ENCODE measurements at places on chromosomes 11 and 22.

DNA sequence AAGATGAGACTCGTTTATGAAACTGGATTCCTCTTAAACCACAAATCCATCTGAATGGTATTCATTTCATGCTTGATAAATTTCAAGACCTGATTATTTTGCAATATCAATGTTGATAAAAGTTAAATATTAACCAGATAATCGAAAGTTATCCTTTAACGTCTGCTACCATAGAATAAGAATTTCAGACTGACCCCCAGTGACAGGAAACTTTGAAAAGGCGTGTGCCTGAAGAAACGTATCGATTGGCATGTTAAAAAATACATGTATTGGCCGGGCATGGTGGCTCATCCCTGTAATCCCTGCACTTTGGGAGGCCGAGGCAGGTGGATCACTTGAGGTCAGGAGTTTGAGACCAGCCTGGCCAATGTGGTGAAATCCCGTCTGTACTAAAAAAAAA lies 13.9 kb downstream of the SCGB1A1 start:
- peak; percentile 71 for DNase-seq

- peak; percentile 28 for DNase-seq
These were observed 32.2 kb upstream of the PLET1 start for GRCh38 chr11:112292785-112293407.

DNA sequence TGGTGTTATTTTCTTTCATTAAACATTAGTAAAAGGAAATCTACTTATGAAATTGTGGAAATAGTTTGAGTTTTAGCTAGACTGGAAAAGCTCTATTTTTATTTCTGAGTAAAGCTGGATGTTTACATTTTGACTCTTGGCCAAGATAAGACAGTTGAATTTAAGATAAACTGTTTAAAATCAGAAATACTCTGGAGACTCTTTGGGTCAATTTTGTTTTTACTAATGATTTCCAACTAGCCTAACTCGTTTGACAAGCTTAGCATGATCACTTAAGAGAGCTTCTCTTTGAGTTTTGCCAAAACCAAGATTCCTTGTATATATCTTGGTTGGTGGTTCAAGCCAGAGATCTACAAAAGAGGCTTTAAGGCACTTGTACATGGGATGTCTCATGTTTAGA lies 724.8 kb upstream of the LUZP2 start:
- DNase-seq: no peak

GRCh38 chr11:26583550-26583949 lies 11.5 kb upstream of the MUC15 start:
- DNase-seq: no peak

- DNase-seq: no peak
These were observed 19.6 kb downstream of the SPATA19 start for GRCh38 chr11:133825666-133826065.

DNA sequence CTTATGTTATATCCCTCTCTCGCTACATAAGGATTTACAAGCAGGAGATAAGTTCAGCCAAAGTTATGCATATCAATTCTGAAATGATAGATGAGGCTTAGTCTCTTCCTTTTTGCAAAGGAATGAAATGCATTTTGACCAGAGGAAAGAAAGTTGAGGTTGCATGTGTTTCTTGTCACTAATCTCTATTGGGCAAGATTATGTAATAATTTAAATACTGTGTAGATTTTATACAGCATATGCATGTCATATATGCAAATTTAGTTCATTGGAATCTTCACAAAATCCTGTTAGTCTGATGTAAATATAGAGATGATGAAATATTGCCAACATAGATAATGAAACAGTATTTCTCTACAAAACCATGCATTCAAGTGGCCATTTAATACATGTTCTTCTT lies 858.7 kb upstream of the RAG2 start:
- DNase-seq: no peak

DNA sequence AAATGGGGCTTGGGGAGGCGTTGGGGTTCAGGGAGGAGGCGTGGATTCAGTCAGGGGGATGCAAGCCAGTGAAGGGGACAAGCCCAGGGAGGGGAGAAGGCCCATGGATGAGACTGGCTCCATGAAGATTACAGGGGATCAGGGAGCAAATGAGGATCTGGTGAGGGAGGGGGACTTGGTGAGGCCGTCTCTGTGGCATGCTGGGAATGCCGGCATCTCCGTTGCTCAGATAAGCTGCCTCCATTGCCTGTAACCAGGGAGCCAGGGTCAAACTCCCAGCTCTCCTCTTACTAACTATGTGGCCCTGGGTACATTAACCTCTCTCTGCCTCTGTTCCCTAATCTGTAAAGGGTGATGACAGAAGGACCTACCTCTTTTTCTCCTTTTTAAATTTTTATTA lies 38.7 kb downstream of the TPBGL start:
- DNase-seq: no peak

DNA sequence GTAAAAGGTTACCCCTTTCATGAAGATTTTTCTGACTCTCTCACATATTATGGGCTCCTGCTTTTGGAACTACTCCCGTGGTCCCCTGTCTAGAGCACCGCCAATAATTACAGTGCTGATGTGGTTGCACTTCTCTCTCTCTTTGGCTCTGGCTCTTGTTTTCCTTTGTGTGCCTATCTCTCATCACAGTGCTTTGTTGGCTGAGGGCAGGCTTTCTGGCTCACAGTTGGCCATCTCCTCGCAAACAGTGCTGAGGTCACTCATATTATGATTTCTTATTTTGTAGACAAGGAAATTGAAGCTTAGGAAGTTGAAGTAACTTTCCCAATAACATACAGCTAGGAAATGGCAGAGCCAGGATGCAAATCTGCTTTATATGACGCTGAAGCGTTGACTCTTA lies 192.5 kb downstream of the DDX10 start:
- DNase-seq: no peak

DNA sequence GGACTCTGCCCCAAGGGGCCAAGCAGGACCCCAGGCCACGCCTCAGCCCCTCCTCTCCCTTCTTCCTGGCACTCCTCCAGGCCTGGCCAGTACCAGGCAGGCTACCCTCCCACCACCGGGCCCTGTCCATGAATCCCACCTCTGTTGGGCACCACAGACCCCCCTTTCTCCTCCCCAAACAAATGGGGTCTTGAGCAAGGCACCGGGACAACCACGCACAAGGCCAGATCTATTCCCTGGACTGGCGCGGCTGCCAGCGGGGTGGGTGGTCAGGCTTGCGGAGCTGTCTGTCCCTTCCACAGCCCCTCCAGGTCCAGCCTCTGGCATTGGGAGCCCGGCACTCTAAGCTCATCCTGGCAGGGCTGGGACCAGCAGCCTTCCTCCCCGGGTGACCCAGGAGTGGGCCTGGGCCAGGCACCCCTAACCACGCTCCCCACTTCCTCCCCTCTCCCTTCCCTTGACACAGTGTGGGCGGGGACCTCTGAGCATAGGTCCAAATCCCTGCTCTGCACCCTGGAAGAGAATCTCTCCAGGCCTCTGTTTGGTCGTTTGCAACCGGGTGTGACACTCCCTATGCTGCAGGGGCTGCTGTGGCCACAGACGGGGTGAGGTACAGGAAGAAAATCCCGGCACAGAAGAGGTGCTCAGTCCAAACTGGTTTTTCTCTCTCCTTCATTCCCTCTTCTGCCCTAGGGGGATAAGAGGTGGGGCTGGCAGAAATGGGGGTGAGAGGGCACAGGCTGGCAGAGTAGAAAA lies 14.6 kb downstream of the ELFN2 start:
- DNase-seq: no peak

DNA sequence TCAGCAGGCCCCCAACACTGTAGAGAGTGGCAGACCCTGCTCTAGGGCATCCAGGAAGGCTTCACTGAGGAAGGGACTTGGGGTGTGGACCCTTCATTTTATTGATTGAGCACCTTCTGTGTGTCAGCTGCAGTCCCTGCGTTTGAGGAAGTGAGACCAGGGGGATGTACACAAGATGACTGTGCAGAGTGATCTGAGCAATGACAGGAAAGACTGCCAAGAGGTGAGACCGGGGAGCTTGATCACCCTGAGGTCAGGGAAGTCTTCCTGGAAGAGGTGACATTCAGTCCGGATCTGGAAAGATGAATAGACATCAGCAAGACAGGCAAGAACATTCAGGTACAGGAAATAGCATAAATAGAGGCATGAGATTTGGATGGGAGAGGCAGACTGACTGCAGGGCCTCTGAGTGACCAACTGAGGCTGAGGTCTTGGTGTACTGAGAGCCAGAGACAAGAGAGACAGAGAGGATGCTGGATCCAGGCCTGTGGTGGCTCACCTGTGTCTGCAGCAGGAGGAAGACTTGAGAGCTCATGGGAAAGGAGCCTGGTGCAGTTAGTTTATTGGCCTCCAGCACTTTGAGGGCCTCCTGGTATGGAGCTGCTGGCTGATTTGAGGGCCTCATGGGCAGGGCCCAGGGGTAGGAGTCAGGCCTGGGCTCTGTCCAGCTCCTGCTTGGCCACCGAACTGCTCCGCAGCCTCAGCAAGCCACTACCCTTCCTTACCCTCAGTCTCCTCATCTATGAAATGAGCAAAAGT lies 5.2 kb downstream of the DGAT2 start:
- DNase-seq: no peak

GRCh38 chr11:100930185-100930778 lies 199.3 kb downstream of the PGR start:
- peak; percentile 41 for DNase-seq

- DNase-seq: no peak
These were observed 607 bp downstream of the DMC1 start for GRCh38 chr22:38569181-38569971.

GRCh38 chr11:82864268-82864667 lies 36.0 kb downstream of the PRCP start:
- peak; percentile 8 for DNase-seq

DNA sequence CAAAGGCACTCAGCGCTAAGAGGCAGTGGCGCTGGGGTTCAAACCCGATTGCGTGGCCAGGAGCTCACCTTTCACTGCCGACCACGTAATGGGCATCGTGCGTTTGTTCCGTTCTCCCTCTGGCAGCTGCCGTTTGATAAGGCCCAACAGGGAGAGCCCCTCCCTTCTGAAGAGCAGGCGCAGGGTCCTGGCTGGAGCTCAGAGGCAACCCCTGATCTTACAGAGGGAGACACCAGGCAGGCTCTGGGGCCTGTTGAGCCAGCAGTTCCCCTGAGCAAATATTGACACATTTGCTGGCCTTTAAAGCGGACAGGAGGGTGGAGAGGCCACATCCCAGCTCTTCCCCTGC lies 11.7 kb upstream of the C1QTNF6 start:
- no peak for DNase-seq

DNA sequence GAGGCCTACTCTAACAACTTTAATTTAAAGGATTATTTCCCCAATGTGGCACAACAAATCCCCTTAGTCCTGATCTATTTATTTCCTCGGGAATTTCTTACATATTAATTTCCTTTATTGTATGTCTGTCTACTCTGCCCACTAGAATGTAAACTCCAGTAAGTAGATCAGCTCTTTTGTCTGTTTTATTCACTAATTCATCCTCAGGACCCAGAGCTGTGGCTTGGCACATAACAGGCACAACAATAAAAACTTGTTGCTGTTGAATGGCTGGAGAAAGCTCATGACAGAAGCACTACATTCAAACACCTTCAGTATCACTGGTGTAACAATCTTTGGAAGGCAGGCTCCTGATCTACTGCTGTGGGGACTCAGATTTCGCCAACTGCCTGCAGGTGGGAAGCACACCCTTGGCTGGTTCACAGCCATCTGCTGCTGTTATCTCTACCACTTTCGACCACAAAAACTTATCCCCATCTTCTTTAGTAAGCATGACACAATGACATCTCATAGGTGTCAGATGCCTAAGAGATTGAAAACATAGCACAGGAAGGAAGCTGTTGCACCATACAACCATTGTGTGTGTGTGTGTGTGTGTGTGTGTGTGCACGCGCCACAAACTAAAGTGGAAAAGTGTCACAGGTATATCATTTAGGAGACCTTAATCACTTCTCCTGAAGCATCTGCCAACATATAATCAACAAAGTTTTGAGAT lies 11.9 kb downstream of the HIRA start:
- no peak for DNase-seq

GRCh38 chr22:31142285-31142684 lies 2.0 kb upstream of the PLA2G3 start:
- no peak for DNase-seq

DNA sequence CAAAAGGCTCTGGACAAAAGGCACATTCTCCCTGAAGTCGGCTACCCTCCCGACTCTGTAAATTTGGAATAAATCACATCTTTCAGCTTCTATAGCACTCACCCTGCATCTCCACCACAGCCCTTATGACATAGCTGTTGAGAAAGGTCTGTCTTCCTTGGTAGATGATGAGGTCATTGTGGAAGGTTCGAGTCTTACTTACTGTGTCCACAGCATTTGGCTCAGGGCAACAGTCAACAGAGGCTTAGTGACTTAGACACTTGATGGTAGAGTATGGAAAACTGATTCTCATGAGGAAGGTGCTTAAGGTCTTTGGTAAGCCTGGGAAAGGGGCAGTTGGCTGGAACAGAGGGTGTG lies 45.6 kb downstream of the PTPRJ start:
- no peak for DNase-seq

DNA sequence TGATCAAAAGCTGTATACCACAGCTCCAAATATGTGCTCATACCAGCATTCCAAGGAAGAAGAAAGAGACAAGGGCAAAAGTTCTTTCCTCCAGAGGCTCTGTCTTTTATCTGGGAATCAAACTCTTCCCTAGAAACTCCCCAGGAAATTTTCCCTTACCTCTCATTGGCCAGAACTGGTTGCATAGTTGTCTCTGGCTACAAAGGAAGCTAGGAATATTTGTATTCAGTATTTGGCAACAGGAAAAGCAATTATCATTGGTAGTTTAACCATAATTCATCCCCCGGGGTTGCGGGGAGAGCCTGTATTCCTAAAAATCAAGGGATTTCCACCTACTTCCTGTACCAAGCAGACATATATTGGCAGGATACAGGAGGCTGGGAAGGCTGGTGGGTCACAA lies 10.5 kb upstream of the ZFTA start:
- no peak for DNase-seq
